ENCODE measurements at places on chromosomes 3 and 15.

- DNase-seq: no peak
These were observed 20.2 kb downstream of the QTRT2 start for GRCh38 chr3:114076711-114077110.

- no peak for DNase-seq
These were observed 347.0 kb upstream of the LMCD1 start for GRCh38 chr3:8154617-8155016.

- no peak for DNase-seq
These were observed 10.0 kb upstream of the INO80 start for GRCh38 chr15:41125931-41126642.

- no peak for DNase-seq
These were observed 151.8 kb downstream of the LRRN1 start for GRCh38 chr3:3951071-3951470.

DNA sequence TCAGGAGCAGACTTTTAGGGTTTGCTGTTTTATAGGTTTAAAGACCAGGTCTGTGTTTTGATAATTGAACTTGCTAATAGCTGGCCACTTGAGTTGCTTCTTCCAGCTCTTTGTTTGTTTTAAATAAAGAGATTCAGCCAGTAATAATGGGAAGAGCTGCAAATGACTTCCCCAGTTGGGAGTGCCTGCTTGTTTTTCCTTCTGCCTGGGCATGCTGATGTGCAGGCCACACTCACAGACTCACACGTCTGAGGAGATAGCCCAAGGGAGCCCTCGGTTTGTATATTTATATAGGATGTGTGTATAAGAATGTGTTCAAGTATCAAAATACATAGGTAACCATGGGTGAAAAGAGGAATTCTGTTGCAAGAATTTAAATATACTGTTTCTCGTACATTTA is 78.2 kb upstream of the BOC start:
- no peak for DNase-seq

DNA sequence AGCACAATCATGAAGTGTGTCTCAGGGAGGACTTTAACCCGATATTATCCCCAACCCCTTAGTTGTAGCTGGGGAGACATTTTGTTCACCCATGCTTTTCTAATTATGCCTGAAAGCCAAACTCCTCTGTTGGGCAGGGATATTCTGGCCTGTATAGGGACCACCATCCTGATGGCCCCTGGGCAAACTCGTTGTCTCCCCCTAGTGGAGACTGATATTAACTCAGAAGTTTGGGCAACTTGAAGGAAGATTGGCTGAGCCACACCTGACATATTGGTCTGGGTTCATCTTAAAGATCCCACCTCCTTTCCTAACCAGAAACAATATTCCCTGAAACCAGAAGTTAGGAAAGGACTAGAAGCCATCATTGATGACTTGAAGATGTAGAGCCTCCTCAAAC is 42.3 kb downstream of the TM4SF18 start:
- DNase-seq: peak; percentile 49

GRCh38 chr15:100250176-100250800 is 91.5 kb downstream of the ADAMTS17 start:
- DNase-seq: no peak

GRCh38 chr15:86744198-86744780 is 664.6 kb downstream of the AGBL1 start:
- no peak for DNase-seq

DNA sequence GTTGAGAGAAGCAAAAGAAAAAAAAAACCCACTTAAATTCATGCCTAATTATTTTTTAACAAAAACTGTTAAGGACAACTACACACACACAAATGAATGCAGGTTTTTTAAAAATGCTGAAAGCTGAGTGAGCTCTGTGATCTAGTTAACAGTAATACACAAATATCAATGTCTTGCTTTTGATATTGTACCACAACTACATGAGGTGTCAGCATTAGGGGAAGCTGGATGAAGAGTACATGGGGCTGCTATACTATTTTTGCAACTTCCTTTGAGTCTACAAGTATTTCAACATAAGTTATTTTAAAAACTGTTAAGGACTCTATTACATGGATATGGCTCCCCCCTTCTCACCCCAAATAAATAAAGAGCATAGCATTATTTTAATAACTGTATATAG is 44.7 kb downstream of the SUCLG2 start:
- DNase-seq: no peak

GRCh38 chr15:95168152-95168551 is 936.8 kb downstream of the MCTP2 start:
- no peak for DNase-seq

GRCh38 chr3:94420931-94421330 is 358.1 kb downstream of the NSUN3 start:
- no peak for DNase-seq

- no peak for DNase-seq
These were observed 207.5 kb downstream of the SV2B start for GRCh38 chr15:91307601-91308000.

DNA sequence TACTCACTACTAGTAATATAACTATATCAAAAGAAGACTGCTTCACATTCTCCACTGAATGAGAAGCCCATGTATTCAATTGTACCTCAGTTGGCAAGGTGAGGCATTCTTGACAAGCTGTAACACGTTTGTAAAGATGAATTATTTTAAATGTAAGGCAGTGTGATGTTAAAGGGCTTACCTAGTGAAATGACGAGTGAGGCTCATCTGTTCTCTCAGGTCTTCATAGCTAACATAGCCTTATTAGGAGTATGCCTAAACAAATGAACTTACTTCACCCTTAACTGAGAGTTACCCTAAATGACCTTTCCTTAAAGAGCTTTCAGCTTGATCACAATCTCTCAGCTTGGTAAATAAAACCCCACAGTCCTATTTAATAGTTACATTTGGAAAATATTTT is 127.3 kb downstream of the FEZF2 start:
- DNase-seq: no peak

GRCh38 chr3:149310796-149311534 is 22.5 kb downstream of the TM4SF18 start:
- DNase-seq: no peak

DNA sequence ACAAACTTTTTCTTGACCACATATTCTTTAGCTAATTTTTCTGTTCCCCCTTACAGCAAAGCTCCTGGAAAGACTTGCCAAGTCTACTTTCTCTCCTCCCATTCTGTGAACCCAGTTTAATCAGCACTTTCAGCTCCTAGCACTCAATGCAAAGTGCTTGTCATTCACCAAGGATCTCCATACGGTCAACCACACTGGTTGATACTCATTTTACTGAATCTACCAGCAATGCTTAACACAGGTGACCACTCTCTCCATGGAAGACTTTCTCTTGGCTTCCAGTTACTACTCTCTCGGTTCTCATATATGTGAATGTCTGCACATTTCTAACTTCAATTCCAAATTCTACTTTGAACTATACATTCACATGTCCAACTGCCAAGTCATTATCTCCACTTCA is 11.7 kb downstream of the MRPL3 start:
- no peak for DNase-seq

- DNase-seq: peak; percentile 17
These were observed 671.7 kb upstream of the NR2F2 start for GRCh38 chr15:95658799-95659198.

- DNase-seq: no peak
These were observed 39.7 kb downstream of the KLHL25 start for GRCh38 chr15:85754989-85755388.

- DNase-seq: no peak
These were observed 140.4 kb downstream of the CD47 start for GRCh38 chr3:107950417-107950816.

- DNase-seq: peak; percentile 52
These were observed 100.8 kb downstream of the TPRG1 start for GRCh38 chr3:189272500-189273119.

- peak; percentile 89 for DNase-seq
These were observed 4.7 kb downstream of the EHD4 start for GRCh38 chr15:41967506-41968206.

- no peak for DNase-seq
These were observed 595.0 kb downstream of the PYDC2 start for GRCh38 chr3:192055946-192056345.

GRCh38 chr3:127062926-127063325 is 80.0 kb downstream of the PLXNA1 start:
- no peak for DNase-seq

DNA sequence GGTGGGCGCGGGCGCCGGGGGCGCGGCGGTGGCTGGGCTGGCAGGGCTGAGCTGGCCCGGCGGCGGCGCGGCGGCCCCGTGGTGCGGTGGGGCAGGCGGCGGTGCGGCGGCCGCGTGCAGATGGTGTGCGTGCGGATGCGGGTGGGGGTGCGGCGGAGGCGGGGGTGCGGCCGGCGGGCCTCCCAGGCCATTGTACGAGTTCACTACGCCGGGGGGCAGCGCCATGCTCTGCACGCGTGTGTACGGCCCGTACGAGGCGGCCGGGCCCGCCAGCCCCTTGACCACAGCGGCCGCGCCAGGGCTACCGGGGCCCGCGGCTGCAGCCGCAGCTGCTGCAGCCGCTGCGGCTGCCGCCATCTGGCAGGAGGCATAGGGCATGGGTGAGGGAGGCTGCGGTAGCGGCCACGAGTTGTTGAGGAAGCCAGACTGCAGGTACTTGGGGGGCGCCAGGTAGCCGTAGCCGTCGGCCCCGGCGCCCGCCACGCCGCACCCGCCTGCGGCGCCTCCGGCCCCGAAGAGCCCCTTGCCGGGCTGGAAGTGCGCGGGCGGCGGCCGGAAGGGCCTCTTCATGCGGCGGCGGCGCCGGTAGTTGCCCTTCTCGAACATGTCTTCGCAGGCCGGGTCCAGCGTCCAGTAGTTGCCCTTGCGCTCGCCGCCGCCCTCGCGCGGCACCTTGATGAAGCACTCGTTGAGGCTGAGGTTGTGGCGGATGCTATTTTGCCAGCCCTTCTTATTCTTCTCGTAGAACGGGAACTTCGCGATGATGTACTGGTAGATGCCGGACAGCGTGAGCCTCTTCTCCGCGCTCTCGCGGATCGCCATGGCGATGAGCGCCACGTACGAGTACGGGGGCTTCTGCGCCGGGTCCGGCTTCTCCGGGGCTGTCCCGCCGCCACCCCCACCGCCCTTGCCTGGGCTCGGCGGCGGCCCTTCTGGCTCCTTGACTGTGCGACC is 951 bp downstream of the FOXL2 start:
- peak; percentile 80 for DNase-seq

DNA sequence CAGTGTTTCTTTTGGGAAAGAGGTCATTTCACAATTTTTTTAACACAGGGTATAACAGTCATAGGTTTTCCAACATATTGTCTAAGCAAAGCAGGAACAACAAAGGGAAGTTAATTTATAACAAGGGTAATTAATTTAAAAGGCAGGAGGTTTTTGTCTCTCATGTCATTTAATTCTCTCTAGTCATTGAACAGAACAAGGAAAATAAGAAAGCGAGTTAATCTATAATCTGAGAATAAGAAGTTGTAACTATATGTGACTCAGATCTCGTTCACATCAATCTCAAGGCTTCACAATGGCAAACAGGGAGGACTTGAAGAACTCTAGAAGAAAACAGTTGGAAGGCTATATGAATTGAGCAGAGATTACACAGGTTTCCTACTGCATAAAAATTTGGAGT is 579.8 kb upstream of the CCDC54 start:
- DNase-seq: no peak

DNA sequence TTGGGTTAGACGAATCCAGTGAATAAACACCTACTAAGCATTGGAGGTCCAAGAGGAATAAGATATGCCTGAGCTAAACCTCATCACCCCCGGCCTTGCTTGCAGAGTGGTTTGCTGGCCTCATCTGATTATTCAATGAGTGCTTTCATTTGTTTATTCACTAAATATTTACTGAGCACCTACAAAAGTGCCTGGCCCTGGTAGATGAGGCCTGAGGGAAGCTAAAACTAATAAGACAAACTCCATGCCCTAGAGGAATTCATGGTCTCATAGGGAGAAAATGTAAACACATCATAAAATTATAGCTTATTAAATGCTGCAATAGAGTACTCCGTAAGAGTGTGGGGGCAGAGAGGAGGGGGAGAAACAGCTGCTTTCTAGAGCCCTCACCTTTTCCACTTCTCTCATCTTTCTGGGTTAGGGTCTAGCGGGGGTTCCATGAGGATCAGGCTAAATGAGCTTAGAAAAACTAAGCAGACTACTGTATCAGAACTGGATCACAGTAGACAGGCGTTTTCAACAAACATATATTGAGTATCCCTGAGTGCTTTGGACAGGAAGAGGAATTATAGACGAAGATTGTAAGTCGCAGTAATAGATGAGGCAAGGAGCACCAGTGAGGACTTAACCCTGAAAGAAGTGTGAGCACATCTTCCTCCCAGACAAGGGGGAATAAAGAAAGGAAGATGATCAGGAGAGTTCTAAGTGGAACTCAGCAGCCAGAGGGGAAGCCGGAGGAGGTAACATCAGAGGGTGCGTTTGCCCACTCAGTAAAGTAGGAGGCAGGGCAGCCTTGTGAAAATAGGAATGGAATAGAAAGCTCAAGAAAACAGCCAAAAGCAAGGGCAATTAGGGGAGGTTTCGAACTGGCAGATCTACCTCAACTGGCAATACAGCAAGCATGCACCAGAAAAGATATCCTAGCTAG is 31.5 kb upstream of the LAMP3 start:
- DNase-seq: no peak

DNA sequence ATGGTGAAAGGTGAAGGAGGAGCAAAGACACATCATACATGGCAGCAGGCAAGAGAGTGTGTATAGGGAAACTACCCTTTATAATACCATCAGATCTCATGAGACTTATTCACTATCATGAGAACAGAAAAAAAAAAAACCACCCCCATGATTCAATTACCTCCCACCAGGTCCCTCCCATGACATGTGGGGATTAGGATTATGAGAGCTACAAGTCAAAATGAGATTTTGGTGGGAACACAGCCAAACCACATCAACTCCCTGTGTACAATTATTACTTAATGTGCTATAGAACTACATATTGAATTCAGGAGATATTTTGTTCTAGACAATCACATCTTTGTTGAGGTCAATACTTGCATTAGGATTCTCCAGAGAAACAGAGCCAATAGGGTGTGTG is 313.4 kb downstream of the CNTN6 start:
- no peak for DNase-seq

DNA sequence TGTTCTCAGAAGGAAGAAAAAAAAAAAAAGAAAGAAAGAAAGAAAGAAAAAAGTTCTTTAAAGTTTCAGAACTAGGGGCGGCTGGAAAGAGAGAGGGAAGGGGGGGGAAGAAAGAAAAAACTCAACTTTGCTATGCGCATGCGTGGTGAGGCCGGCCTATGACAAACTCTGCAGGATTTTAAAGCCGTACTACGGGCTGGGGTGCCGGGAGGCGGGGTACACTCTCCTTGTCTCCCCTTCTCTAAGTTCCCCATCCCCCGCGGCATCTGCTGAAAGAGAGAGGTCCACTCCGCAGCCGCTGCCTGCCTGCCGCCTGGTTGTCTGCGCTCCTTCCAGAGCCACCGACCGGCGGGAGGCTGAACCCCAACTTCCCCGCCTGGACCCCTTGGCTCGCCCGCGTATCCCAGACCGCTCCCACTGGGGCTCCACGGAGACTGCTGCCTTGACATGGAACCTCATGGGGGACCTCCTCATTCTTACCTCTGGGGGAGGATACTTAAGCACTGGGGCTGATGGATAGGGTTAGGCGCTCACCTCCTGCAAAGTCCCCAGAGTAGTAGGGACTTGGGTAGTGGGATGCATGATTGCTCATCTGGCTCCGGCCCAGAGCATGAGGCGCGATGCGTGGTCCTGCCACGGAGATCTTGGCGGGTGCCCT is 1.4 kb upstream of the WNT5A start:
- no peak for DNase-seq
